ENCODE measurements at places on chromosomes 3 and 15.

DNA sequence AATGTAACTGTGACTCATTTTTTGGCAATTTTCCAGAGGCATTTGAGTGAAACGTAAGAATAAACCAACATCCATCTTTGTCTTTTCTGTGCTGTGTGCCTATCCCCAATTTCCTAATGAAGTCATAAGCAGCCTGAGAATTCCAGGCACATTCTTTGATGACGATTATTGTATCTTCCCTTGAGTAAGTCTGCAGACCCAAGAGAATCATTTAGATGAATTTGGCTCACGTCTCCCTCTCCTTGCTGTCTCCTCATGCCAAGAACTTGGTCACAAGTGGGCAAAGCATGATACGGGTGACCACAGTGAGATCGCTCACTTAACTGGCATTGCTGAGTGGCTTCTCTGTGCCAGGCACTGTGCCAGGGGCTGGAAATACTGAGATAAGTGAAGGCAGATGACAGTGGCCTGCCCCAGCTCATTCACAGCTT, 384.5 kb upstream of the IL12A start:
- no peak for DNase-seq

DNA sequence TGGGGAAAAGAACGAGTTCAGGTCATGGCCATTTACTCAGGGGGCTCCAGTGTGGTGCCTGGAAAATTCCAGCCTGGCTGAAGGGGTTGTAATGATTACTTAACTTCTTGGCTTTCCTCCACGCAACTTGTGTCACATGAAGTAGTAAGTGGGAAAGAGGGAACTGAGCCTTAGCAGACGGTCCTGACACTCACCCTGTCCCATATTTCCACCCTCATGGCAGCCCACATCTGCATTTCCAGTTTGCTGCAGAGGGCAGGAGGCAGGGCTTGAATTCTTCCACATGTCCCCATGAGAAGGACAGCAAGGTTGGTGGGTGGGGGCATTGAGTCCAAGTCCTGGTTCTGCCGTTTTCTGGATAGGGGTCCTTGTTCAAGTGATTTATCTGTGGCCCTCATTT, 7.8 kb upstream of the CAMP start:
- DNase-seq: peak; percentile 59

- DNase-seq: no peak
These were observed 248.3 kb downstream of the WDR72 start for GRCh38 chr15:53511175-53511574.

DNA sequence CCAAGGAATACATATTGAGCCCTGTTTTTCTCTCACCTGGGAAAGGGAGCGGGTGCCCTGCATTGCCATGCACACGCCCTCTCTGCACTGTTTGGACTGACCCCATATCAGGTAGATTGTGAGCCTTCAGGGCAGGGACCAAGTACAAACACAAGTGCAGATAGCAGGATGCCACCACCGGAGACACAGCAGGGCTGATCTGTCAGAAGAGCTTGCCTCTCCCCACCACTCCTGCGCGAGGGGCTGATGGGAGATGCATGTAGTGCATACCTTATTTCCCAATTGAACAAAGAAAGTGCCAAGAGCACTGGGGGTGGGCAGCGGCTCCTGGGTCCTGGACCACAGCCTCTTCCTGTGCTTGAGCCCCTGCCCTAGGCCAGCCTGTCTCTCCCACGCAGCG, 9.0 kb upstream of the SLCO2A1 start:
- DNase-seq: no peak

GRCh38 chr15:60589253-60589652, 110.3 kb upstream of the ICE2 start:
- no peak for DNase-seq

GRCh38 chr15:76860201-76860600, 44.9 kb downstream of the SCAPER start:
- no peak for DNase-seq

DNA sequence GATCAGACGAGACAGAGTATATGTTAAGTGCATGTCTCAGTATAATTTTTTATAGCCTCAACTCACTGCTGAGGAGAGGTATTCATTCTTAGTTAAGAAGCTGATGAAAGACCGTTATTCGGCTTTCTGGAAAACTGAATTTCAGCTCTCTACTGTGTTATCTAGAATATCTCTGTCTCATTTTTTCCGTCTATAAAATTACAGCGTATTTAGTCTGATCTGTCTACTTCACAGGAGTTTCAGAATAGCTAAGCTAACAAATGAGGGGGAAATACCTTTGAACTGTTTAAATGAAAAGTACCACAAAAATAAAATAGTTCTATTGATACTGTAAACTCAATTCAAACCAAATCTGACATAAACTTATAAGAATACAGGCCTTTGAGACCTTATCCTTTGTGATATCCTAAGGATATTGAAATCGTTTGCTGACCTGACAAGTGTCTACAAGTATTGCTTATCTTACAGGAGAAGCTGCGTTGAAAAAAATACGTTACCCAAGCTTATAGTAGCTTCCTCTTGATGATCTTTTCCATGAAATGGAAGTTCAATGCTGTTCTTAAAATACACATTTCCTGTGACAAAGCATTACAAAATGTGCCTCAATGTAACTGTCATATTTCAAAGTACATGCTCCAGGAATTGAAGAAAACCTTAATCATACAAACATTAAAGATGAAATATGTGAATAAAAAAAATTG, 104.6 kb downstream of the IL1RAP start:
- no peak for DNase-seq

GRCh38 chr15:89599021-89599420, 23.8 kb downstream of the TICRR start:
- no peak for DNase-seq

DNA sequence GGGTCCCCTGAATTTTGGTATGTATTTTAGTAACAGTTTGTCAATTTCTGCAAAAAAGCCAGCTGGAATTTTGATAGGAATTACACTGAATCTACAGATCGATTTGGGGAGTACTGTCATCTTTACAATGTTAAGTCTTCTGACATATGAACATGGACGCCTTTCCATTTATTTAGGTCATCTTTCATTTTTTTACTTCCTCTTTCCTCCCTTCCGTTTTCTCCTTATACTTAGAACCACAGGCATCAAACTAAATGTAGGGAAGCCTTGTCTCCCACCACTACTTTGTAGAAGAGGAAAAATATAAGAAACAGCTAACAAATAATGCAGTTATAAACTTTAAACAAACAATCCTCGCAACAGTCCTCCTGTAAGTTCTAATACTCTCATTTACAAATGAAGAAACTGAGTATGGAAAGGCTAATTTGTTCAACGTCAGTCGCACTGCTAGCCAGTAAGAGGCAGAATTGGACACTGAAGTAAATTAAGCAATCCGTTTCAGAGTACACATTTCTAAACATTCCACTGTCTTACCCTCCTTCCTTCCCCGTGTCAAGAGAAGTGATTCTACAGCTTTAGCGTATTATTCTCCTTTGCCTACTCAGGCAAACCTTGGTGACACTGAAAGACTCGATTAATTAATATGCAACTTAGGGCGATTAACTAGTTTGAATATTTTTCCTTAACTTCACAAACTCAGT, 25.6 kb downstream of the RHOA start:
- DNase-seq: no peak

DNA sequence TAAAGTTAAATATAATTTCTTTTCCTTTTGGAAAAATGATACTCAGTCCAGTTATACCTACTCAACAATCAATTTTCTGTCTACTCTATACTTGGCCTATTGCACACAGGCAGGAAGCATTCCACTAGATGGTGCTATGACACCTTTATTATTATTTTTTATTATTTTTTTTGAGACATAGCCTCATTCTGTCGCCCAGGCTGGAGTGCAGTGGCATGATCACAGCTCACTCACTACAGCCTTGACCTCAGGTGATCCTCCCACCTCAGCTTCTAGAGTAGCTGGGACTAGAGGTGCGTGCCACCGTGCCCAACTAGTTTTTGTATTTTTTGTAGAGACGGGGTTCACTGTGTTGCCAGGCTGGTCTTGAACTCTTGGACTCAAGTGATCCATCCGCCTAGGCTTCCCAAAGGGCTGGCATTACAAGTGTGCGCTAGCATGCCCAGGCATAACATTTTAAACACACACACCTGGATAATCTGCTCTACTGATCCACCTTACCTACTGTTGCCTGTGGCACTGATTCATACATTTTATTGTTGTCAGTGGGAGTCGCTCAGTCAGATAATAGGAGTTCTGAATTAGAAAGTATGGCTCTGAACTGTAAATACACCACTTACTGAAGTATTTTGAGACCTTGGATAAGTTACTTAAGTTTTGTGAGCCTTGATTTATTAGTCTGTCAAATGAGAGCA, 56.2 kb downstream of the EIF3J start:
- DNase-seq: no peak

DNA sequence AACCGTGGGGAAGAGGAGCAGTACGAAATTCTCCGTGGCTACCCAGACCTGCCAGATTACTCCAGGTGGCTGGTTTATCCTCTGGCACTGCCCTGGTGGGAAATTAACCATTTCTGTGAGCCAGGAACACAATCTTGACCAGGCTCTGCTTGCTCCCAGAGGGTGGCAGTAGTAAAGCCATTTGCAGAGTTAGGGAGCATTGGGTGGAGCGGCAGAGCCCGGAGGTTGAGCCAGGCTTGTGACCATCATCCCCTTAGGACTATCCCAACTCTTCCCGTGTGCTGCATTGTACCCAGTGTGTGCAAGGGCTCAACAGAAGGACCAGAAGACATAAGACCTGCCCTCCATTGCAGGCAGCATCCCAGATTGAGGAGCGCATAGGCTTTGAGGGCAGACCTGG, 5.3 kb downstream of the KNG1 start:
- DNase-seq: no peak

DNA sequence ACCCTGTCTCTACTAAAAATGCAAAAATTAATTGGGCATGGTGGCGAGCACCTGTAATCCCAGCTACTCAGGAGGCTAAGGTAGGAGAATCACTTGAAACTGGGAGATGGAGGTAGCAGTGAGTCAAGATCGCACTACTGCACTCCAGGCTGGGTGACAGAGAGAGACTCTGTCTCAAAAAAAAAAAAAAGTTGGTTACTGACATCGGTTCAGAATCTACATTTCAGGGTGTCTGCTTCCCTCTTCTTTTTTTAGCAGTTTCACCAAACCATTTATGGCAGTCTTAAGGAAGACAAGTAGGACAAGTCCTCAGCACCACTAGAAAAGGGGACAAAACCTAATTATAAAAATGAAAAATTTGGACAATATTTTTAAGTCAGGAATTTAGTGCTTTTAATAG, 3.3 kb upstream of the USP4 start:
- DNase-seq: peak; percentile 28

- no peak for DNase-seq
These were observed 5.5 kb downstream of the HHLA2 start for GRCh38 chr3:108301695-108302404.

GRCh38 chr15:73932381-73933191, 6.3 kb downstream of the LOXL1 start:
- DNase-seq: no peak

- no peak for DNase-seq
These were observed 36.6 kb downstream of the CPN2 start for GRCh38 chr3:194314388-194315068.

DNA sequence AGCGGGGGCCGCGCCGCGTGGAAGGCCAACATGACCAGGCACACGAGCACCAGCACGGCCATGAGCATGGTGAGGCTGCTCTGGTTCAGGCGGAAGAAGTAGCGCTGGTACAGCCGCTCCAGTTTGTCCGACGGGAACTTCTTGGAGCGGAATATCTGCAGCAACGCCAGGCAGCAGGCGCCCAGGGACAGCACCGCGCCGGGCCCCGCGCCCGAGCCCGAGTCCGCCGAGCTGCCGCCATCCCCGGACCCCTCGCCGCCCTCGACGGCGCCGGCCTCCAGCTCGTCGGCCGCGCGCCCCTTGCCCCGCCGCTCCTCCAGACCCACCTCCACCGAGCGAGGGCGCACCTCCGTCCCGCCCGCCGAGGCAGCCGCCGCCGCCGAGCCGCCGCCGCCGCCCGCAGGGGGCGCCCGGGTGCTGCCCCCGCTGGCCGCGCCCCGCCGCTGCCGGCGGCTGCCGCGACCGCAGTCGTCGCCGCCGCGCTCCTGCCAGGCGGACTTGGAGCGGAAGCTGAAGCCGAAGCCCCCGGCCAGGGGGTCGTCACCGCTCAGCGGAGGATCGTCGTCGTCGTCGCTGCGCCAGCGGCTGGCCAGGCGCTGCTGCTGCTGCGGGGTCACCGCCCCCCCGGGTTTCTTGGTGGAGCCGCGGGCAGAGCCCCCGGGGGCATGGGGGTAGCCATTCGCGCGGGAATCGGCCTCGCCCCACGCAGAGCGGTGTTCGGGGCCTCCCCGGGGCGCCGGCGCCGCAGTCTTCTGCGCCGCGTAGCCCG, 957 bp downstream of the ADCY5 start:
- DNase-seq: no peak

DNA sequence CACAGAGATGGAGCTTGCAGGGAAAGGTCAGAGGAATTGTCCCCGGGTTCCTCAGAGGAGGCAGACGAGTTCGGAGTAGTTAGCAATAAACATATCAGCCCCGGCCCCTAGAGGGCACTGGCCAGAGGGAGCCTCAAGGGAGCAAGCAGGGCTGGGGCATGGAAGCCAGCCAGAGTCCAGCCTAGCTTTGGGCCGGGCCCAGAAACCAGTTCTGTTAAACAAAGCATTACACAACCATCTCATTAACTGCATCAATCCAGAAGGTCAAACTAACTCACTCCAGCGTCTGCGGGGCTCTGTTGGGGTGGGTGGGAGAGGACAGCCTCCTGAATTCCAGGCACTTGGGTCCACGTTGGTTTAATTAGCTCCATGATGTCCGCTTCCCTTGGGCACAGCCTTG, 41.0 kb upstream of the IREB2 start:
- peak; percentile 31 for DNase-seq

DNA sequence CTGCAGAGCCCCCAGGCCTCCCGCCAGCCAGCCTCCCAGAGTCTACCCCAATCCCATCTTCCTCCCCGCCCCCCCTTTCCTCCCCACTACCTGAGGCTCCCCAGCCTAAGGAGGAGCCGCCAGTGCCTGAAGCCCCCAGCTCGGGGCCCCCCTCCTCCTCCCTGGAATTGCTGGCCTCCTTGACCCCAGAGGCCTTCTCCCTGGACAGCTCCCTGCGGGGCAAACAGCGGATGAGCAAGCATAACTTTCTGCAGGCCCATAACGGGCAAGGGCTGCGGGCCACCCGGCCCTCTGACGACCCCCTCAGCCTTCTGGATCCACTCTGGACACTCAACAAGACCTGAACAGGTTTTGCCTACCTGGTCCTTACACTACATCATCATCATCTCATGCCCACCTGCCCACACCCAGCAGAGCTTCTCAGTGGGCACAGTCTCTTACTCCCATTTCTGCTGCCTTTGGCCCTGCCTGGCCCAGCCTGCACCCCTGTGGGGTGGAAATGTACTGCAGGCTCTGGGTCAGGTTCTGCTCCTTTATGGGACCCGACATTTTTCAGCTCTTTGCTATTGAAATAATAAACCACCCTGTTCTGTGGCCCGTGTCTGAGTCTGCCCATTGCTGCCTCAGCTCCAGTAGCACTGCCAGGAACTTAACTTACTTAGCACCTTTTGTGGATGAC, 32.2 kb downstream of the PTPN23 start:
- no peak for DNase-seq

DNA sequence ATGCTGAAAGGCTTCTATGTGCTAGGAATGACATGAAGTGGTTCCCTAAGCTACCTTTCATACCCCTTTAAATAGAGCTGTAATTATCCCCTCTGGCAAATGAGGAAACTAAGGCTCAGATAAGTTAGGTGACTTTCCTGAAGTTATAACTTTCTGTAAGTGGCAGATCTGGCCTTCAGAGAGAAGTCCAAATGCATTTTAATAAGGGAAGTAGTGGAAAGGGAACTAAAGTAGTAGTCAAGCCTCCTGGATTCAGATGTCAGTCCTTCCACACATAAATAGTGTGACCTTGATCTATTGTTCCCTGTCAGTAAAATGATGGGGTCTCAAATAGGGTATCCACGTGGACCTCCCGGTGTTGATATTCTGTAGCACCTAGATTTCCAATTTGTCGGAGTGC, 277.7 kb downstream of the EDEM1 start:
- no peak for DNase-seq

GRCh38 chr15:89664441-89665350, 9.4 kb upstream of the KIF7 start:
- DNase-seq: no peak

All from Ammon's horn (tissue), 1 donor.